NCI-H2081 treated with DMSO at 0.1 percent for 48 hours (cell line): ENCODE measurements at places on chromosomes 1 and 21.

DNA sequence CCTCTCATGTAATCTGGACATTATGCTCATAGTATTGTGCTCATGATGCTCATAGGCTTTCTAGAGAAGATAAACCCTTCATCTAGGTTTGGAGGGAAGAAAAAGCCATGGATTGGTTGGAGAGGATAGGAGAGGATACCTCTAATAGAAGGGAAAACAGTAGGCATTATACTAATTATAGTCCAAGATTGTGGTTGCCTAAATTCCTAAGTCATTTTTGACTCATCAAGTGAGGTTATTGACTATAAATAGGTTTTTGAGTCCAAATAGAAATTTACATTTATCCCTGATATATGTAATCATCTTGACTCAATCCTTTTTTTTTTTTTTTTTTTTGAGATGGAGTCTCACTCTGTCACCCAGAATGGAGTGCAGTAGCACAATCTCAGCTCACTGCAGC, 5.0 kb downstream of the SYT11 start:
- no peak for DNase-seq

- DNase-seq: no peak
Observed at GRCh38 chr1:199265319-199265718, 626.5 kb downstream of the PTPRC start.

DNA sequence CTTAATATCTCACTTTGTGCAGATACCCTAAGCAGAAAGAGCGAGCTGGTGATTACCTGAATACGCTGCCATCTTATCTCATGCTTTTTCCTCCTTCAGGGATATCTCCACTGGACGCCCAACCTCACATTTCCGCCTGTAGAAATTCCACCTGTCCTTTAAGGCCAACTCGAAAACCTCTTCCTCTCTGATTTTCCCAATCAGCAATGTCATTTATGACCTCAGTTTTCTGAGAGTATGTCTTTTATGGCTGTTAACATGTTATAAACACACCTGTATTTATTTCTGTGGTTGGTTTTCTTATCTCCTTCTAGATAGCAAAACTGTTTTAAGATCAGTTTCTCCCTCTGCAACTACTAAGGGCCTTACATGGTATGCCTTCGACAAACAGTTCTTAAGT, 41.1 kb downstream of the CD34 start:
- no peak for DNase-seq

- no peak for DNase-seq
Observed at GRCh38 chr1:44312399-44313196, 42.5 kb downstream of the ERI3 start.

GRCh38 chr1:165842023-165842670, 14.7 kb downstream of the UCK2 start:
- DNase-seq: no peak

DNA sequence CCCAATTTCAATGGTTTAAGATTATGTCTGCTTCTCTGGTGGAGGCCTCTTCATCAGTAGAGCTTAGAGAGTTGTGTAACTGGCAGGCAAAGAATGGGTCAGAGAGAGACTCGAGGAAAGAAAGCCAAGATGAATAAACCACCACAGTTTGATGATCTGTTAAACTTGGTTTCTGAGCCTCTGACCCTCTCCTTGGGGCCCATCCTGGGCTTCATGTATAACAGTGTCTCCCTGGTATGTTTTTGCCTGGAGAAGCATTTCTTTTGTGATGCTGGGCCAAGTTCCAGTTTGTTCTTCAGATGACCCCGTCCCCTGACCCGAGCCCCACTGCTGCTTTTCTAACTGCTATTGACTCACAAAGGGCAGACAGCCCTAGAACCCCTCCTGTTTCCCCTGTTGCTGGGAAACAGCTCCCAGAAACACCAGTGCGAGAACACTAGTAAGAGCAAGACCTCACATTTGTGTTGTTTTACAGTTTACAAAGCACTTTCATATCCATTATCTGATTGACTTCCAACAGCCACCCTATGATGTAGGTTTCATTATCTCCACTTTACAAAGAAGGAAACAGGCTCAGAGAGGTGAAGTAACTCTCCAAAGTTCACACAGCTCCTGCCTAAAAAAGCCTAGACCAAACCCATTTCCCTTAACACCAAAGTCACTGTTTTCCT, 9.0 kb downstream of the CD2 start:
- no peak for DNase-seq

DNA sequence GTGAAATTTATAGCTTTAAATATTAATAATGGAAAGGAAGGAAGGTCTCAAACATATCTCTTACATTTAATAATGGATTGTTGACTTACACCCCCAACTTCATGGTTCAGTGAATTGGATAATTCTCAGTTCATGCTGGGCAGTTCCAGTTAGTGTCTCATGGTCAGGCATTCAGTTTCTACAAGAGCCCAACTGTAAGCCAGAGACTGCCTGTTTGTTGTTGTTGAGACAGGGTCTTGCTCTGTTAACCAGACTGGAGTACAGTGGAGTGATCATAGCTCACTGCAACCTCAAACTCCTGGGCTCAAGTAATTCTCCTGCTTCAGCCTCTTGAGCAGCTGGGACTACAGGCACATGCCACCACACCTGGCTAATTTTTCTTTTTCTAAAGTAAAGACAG, 5.0 kb upstream of the DMAP1 start:
- DNase-seq: no peak
